Dermis microvascular lymphatic vessel endothelial cell (primary cell): ENCODE measurements at places on chromosomes 5 and 9. TPM values are rescaled to one million over a fixed set of nuclear protein-coding genes. Genes with fewer than 3 reads are reported as not detected.

- no peak for DNase-seq
These were observed 308.8 kb upstream of the DMRT1 start for GRCh38 chr9:532707-533106.

DNA sequence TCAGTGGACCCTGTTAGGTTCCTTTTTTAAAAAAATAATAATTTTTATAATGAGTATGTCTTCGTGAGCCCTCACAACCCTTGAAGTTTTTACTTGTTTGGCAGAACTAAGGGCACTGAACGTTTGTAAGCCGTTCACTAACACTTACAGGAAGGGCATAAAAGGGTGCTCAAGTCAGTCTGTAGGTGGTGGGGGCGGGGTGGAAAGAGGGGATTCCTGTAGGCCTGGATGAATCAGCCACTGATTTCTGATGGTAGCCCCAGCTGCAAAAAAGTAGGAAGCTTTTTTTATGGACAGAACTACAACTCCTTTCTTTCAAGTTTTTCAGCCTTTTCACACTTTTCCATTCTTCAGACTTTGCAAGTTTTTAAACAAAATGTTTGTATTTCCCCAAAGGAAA is 35.8 kb downstream of the PIK3R1 start:
- DNase-seq, result no peak

DNA sequence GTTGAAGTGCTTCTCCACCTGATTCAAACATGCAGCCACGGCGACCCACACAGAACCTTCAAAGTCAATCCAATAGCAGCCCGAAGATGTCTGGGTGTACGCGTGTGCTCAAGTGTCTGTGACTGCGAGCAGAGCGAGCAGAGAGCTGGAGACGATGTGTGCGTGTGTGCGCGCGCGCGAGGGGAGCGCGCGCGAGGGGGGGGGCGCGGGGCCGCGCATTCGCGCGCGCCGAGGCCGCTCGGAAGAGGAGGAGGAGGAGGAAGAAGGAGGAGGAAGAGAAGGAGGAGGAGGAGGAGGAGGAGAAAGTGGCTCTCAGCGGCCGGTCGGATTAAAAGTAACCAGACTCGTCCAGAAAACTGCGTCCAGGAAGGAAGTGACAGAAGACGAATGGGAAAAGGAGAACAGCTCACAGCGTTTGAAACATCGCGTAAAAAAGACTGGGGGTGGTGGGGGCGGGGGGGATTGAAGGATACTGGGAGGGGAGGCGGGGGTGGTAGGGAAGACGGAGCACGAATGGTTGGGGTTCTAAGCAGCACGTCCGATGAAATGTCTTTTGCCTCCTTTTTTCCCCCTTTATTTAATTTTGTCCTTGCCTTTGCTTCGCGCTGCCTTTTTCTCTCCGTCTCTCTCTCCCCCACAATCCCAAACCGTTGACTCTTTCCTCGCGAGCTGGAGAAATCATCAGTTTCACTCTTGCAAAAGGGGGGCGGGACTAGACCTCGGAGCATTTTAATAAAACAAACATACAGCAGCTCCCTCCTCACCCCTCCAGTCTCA is at the start of gene MEF2C:
Gene MEF2C, minus strand, starts transcription at position 126 of the 777 bp plus-strand sequence. CDS start 59,396 bp downstream, outside the sequence.
- peak; percentile 83 for DNase-seq

- DNase-seq, result no peak
These were observed 204.9 kb upstream of the TARS1 start for GRCh38 chr5:33235824-33236223.

DNA sequence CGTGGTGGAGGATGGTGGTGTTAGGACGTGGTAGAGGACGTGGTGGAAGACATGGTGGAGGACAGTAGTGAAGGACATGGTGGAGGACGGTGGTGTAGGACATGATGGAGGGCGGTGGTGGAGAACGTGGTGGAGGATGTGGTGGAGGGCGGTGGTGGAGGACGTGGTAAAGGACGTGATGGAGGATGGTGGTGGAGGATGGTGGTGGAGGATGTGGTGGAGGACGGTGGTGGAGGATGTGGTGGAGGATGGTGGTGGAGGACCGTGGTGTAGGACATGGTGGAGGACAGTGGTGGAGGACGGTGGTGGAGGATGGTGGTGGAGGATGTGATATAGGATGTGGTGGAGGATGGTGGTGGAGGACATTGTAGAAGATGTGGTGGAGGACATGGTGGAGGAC is 67.6 kb downstream of the S1PR3 start:
- no peak for DNase-seq

DNA sequence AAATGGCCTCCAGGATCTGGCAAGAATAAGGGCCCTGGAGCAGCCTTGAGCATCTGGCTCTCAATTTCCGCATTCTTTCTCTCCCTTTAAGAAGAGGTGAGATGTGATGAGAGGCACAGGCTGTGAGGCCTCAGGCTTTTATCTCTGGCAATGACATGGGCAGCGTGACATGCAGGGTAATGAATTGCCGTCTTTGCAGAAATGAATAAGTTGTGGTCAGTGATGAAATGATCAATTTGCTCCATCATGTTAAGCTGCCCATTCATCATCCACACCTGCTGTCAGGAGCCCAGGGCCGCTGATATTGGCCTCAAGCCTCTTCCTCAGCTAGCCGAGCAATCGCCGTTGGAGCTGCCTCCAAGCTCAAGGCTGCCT is 265.3 kb downstream of the TRIM32 start:
- no peak for DNase-seq

DNA sequence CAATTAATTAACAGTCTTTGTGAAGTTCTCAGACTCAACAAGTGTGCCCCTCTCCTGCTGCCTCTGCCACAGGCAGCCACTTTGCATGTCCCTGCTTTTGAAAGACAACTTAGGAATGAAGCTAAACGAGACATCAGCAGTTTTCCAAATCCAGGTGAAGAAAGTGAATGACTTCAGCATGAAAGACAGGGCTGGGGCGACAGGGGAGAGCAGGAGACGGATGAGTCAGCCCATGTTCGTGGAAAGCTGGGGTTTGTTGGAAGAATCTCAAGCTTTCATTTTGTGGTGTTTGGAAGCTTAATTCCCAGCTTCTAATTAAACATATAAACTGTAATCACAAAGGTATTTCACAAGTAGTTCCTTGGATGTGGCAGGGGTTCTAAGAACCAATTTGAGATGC is 207.8 kb upstream of the MAP3K1 start:
- DNase-seq, result no peak

- DNase-seq, result peak; percentile 48
These were observed 138.0 kb upstream of the KCNN2 start for GRCh38 chr5:114223866-114224265.

GRCh38 chr5:113989913-113990305 is 372.0 kb upstream of the KCNN2 start:
- DNase-seq, result no peak

GRCh38 chr5:176899946-176900779 is 1.0 kb upstream of the HK3 start:
- DNase-seq, result no peak

GRCh38 chr5:139157556-139157955 is 40.6 kb downstream of the SIL1 start:
- no peak for DNase-seq

DNA sequence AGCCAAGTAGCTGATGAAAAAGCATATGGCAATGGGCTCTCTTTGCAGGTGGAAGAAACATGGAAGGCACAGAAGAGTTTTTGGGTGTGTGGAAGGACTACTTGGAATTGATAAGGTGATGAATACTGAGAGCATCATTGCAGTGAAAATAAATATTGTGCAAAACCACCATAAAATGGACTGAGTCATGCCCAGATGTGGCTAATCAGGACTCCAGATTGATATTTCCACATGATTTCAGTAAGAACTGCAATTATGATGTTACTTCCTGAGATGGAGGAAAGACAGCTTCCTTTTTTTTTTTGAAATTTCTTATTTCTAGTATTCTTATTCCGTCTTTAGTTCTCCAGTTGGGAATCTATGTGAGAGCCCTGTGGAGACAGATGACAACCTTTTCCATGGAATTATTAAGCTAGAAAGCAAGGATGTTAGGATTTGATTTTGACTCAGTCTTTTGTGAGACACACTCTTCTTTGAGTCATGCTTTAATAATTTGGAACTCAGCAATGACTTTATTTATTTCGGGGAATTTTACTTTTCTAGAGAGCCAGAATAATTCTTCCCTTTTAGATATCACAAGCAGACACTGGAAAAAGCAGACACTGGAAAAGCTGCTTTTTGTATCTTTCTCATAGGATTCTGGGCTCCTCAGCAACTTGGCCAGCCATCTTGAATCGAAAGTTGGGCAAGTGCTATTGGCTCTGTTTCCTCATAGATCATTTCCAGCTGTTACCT is 94.2 kb upstream of the VCAN start:
- no peak for DNase-seq

GRCh38 chr5:53127107-53127506 is 17.6 kb upstream of the MOCS2 start:
- DNase-seq, result no peak

DNA sequence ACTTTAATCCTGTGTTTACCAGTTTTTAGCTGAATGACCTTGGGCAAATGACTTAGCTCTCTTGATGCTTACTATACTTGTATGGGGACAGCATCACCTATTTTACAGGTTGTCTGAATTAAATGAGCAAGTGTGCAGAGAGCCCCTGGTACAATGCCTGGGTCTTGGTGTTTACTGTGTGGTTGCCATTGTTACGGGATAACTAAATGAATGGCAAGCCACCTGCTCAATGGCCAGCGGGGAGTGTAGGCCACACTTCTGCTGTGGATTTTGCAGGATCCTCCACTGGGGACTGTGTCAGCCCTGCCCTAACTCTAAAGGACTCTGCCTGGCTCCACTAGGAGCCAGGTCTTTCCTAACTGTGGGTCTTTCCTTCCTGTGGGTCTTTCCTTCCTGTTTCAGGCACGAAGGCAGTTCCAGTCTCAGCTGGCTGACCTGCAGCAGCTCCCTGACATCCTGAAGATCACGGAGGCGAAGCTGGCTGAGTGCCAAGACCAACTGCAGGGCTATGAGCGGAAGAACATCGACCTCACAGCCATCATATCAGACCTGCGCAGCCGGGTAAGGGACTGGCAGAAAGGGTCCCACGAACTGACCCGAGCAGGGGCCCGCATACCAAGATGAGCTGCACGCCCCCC is 10.3 kb upstream of the GLE1 start:
- DNase-seq, result peak; percentile 71

- no peak for DNase-seq
These were observed 231.5 kb downstream of the FANCC start for GRCh38 chr9:95085861-95086563.

DNA sequence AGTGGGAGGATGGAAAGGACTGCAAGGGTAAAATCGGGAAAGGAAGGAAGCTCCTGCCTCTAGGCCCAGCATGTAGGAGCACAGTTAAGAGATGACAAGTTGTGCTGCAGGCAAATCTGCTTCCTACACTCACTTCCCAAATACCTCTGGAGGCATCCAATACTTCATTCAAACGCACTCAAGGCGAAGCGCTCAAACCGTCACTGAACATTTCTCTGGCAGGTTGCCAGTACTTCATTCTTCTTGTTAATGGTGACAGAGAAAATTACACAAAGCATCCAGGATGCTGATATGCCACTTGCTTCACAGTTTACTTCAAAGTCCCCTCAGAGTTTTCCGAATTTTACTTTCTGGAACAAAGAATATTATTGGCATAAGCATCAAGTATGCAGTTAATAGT is 59.8 kb downstream of the NREP start:
- no peak for DNase-seq

GRCh38 chr5:30287890-30288289 is 905.6 kb upstream of the CDH6 start:
- DNase-seq, result no peak

DNA sequence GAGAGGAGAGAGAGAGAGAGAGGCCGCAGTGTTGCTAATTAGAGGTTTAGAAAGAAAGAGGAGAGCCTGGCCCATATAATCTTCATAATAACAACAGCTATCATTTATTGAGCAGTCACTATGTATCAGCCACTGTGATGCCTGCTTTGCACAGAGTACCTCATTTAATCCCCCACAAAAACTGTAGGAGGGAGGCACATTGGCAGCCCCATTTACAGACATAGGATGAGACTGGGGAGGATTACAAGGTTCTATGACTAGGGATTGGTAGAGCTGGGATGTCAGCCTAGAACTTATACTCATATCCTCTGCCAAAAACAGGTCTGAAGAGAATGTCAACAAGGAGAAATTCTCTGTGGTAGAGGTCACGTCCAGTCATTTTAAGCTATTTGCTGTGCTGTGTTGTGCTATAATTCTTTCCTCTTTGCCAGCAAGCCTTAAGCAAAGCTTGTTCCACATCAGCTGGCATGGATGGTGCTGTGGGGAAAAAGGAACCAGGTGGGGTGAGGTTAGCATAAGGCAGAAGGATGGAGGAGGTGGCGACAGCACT is 6.7 kb upstream of the GCNT4 start:
- DNase-seq, result no peak

DNA sequence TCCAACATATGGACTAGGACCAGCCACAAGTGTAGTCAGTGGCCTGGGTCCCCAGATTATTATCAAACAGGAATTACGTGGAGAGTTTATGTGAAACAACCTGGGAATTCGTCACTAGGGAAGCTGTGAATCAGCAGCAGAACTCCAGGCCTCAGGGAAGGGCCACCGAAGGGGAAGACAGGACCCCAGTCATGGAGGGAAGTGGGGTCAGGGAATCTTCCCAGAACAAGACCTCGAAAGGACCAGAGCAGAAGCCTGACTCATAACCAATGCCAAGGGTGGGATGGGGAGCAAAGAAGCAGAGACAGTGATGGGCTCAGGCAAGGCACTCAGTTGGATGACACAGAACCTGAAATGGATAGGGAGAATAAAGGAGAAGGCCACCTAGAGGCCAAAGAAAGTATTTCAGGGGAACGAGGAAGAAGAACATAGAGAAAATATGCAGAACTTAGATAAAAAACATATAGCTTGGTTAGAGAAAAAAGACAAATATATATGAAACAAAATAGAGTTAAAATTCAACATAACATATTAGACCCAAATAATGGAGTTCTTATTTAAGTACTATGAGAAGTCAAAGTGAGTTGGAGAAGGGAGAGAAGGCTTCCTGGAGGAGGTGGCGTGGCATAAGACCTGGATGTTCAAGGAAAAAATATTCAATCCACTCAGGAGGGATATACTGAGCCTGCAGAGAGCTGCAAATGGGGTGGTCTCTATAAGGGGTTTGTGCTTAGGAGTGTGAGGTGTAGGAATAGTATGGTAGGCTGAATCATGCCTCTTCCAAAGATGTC is 66.7 kb upstream of the CAST start:
- DNase-seq, result peak; percentile 77

GRCh38 chr5:62354028-62354874 is 48.2 kb downstream of the KIF2A start:
- DNase-seq, result peak; percentile 79

The AGXT2 gene
- total RNA-seq, result not detected in 2 replicates

The FAM151B gene
- total RNA-seq, result 1.9 and 2.3 TPM in 2 replicates

The ROPN1L gene
- 1.6 and 2.2 TPM in 2 replicates for total RNA-seq

The MED7 gene
- 5.8 and 5.9 TPM in 2 replicates for total RNA-seq

The SMIM3 gene
- total RNA-seq, result 4.4 and 4.8 TPM in 2 replicates

The SPACA9 gene
- 1.0 and 1.4 TPM in 2 replicates for total RNA-seq

The FGD3 gene
- total RNA-seq, result not detected in 2 replicates

The OSMR gene
- total RNA-seq, result 8.0 and 11.3 TPM in 2 replicates

The SPINK4 gene
- not detected in 2 replicates for total RNA-seq

The ADAMTSL1 gene
- total RNA-seq, result 4.7 and 9.1 TPM in 2 replicates

The HMMR gene
- 5.7 and 27.1 TPM in 2 replicates for total RNA-seq

The PCDHB5 gene
- 0.51 and 1.4 TPM in 2 replicates for total RNA-seq

The GPR150 gene
- 0.13 TPM in 2 replicates for total RNA-seq

The MBLAC2 gene
- 4.2 and 5.1 TPM in 2 replicates for total RNA-seq

The GRIA1 gene
- under 0.01 TPM in 1 of 2 replicates, not detected in the other for total RNA-seq

The IL3 gene
- total RNA-seq, result not detected in 2 replicates

The ANKDD1B gene
- total RNA-seq, result 0.38 and 0.51 TPM in 2 replicates

The GABRA6 gene
- not detected in 2 replicates for total RNA-seq

The FCN2 gene
- not detected in 2 replicates for total RNA-seq

The SPATA31D4 gene
- total RNA-seq, result not detected in 2 replicates
